ENCODE measurements at places on chromosomes 16 and 17.
A peak's percentile ranks its signal among the peaks of the same experiment; 100 is the strongest.

DNA sequence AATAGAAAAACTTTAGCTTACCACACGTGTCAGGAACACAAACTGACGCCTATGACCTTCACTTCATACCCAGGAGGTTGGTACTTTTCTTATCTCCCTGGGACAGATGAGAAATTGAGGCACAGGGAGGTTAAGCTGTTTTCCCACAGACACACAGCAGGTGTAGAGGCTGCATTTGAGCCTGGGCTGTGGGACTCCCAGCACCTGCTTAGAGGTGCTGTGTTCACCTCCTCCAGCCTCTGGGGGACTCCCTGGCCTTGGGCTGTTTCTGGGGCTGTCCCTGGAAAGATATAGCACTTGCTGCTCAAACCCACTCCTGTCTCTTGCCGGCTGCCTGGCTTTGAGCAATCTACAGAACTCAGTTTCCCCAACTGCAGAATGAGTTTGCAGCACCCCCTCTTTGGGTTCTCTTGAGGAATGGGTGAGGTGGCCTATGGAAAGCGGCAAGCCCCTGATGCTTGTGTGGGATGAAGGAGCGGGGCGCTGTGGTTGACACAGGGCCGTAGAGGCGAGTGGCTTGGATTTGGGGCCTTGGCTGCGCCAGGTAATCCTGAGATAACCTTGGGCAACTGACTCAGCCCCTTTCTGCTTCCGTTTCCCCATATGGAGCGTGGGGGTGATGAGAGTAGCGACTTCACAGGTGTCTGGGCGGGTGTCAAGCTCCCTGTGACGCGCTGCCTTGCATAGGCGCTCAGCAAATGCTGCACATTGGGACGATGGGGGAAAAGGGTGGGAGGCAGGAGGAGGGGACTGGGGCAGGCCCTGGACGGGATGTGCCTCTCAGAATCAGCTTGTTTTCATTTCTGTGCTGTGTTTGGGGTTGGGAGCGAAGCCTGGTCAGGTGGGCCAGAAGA, 104.5 kb upstream of the CIBAR2 start:
- no peak for DNase-seq

- DNase-seq: no peak
Measured at GRCh38 chr16:69382421-69382820, 3.4 kb downstream of the TERF2 start.

DNA sequence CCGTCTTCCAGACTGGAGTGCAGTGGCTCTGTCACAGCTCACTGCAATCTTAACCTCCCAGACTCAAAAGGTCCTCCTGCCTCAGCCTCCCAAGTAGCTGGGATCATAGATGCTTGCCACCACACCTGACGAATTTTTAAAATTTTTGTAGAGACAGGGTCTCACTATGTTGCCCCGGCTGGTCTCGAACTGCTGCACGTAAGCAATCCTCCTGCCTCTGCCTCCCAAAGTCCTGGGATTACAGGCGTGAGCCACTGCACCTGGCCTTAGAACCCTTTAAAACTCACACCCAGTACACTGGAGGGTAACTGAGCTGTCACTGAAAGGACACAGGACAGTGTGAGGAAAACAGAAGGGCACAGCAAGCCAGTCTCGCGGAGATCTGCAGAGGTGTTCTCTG, 97.6 kb upstream of the NOL11 start:
- DNase-seq: no peak

- DNase-seq: no peak
Measured at GRCh38 chr16:50466170-50466569, 82.0 kb upstream of the NKD1 start.

- no peak for DNase-seq
Measured at GRCh38 chr16:11201498-11202259, 54.3 kb downstream of the SOCS1 start.

GRCh38 chr17:82670661-82671450, 22.6 kb upstream of the WDR45B start:
- DNase-seq: no peak

- no peak for DNase-seq
Measured at GRCh38 chr17:39581759-39582085, 26.0 kb downstream of the NEUROD2 start.

DNA sequence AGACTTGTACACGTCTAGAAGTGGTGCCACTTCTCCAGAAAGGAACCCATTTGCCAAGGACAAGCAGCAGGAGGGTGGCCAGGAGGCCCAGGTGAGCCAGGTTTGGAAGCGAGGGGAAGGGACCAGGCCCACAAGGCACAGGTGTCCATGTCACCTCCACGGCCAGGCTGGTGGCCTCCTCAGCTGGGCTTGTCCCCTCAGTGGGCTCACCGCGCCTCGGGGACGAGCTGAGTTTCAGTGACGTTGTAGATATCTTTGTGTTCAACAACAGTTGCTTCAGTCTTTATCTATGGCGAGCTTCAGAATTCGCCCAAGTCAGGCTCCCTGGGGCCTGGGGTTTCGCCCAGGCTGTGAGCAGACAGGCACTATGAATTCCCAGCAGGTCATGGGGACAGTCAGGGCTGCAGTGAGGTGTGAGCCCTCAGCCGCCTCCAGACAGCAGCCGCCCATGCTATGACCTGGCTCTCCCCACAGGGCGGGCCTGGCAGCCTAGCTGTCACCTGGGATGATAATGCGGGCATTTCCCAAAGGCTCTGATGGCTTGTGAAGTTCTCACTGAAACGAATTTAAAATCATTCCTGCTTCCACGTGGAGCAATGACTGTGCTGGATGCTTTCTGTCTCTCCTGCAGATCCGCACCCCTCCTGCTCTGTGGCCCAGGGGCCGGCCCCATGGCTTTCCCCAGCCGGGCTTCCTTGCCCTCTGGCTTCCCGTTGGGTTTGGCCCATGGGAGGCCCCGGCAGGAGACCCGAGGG, 89.5 kb downstream of the MRC2 start:
- DNase-seq: no peak

DNA sequence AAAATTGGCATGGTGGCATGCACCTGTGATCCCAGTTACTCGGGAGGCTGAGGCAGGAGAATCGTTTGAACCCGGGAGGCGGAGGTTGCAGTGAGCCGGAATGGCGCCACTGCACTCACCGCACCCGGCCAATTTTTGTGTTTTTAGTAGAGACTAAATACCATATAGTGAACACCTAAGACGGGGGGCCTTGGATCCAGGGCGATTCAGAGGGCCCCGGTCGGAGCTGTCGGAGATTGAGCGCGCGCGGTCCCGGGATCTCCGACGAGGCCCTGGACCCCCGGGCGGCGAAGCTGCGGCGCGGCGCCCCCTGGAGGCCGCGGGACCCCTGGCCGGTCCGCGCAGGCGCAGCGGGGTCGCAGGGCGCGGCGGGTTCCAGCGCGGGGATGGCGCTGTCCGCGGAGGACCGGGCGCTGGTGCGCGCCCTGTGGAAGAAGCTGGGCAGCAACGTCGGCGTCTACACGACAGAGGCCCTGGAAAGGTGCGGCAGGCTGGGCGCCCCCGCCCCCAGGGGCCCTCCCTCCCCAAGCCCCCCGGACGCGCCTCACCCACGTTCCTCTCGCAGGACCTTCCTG, at the start of gene HBQ1:
Gene HBQ1, plus strand, starts transcription at position 359 of the 575 bp plus-strand sequence. Its CDS starts 28 bp downstream, at position 387.
- DNase-seq: peak; percentile 32

- DNase-seq: no peak
Measured at GRCh38 chr16:78650339-78651074, 551.1 kb downstream of the WWOX start.

DNA sequence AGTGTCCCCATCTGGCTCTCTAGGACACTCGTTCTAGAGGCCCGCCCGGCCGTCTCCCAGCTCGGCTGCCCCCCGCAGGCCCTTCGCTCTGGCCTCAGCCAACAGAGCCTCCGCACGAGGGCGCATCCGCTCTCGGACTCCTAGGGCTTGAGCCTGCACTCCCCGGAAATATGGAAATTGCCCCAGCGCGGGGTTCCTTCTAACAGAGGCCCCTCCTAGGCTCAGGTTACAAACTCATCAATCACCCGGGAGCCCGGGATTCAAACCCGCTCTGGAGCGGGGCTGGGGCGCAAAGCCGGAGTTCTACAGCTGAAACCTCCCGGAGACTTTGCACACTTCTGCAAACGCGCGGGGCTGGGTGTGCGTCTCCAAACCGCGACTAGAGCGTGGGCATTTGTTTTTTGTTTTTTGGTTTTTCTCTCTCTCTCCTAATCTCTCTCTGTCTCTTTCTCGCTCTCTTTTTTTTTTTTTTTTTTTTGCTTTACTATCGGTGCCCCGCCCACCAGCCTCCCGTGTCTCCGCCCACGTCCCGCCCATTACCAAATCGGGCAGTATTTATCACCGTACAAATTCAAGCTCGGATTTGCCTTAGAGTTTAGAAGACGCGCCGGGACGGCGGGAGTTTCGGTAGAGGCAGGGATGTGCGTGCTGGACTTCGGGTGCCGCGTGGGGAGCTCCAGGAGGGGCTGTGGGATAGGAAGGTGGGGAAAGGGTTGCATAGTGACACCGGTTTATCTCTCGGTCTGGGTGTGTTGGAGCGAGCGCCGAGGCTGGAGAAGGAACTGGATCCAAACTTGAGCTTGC, 2.4 kb upstream of the FOXL1 start:
- DNase-seq: peak; percentile 75

DNA sequence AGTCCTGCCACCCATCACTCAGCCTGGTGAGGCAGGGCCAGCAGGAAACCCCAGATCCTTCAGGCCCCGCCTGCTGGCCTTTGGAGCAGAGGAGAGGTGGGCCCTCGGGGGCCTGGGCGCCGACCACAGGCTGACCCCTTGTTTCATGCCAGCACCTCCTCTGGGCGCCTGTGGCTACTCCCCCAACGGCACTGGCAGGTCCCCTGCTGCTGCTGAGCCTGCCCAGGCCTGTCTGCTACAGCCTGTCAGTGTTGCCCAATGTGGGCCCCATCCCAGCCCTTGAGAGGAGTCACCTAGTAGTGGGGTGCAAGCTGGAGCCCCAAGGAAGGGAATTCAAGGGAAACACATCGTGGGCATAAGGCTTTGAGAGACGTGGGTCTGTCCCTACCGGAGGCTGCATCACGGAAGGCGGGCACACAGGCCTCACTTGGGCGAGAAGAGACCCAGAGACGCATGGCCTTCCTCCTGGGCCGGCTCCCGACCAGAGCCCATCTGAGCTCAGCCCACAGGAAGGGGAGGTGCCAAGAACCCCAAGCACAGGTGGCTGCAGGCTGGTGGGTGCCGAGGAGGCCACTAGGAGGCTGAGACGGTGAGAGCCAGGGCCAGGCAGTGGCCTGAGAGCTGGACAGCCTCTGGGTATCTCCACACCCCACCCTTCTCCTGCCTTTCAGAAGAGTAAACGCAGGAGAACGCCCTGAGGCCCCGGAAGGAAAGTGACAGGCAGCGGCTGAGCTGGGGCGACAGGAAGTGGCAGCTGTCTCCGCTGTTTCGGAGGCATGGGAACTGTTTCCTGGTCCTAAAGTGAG, 8.0 kb upstream of the FASN start:
- DNase-seq: peak; percentile 78

DNA sequence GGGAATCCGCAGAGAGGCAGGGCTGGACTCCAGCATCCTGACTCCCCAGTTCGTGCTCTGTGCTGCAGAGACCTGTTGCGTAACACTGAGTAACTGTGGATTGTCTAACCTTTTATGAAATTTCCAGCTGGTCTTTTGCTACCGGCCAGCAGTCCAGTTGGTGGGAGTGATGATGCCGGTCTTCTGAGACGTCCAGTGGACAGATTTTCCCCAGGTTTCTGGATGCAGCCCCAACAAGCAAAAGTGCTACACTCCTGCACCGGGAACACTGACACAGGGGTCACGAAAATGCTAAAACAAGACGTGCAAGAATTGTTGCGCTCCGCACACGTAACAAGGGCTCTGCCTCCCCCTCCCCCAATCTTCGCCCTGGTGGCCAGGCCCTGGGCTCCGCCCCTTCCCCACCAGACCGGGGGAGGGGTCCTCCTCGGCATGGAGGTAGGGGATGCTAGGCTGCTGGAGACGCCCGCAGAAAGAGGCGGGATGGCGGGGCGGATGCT, 701 bp upstream of the MRC2 start:
- no peak for DNase-seq

GRCh38 chr17:67488161-67488560, 111.1 kb downstream of the PITPNC1 start:
- no peak for DNase-seq

DNA sequence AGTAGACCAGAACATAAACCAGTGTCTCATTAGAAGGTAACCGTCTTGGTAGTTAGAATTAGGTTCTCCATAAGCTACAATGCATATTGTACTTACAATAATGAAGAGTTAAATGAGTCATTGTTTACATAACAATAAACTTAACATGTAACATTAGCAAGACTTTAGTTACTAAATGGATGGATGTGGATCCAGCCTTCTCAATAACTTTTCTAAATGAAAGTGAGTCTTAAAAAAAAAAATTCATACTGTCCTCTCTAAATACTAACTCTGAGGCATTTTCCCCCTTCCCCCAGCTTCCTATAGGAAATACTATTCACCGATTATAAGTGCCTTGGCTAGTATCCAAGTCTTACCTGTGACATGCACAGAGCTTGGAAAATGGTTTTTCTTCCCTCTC, 155.3 kb downstream of the CYB561 start:
- DNase-seq: no peak

DNA sequence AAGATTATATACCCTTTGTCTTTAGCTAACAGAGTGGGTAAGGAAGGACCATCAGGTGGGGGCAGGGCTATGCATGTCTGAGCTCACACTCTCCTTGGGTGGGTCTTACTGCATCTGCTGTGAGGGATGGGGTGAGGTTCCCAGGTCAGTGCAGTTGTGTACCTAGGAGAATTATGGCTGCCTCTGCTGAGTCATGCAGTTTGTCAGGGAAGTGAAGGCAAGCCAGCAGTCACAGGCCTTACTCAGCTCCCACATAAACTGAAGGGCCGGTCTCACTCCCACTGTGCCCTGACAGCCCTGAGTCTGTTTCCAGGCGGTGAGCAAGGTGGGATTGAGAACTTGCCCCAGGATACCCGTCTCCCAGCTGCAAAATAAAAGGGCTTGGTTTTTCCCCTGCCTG, 328.6 kb downstream of the MAP2K6 start:
- no peak for DNase-seq

All from activated naive CD4-positive, alpha-beta T cell treated with anti-CD3 and anti-CD28 coated beads, Interleukin-2, amount 10 ng/mL, durations not matched to agents 7 days and 5 days (primary cell).